Nephron progenitor cell (in vitro differentiated cells): ENCODE measurements at places on chromosomes 16 and 17.

GRCh38 chr17:65254166-65254565 lies 117.0 kb downstream of the RGS9 start:
- DNase-seq, result no peak

DNA sequence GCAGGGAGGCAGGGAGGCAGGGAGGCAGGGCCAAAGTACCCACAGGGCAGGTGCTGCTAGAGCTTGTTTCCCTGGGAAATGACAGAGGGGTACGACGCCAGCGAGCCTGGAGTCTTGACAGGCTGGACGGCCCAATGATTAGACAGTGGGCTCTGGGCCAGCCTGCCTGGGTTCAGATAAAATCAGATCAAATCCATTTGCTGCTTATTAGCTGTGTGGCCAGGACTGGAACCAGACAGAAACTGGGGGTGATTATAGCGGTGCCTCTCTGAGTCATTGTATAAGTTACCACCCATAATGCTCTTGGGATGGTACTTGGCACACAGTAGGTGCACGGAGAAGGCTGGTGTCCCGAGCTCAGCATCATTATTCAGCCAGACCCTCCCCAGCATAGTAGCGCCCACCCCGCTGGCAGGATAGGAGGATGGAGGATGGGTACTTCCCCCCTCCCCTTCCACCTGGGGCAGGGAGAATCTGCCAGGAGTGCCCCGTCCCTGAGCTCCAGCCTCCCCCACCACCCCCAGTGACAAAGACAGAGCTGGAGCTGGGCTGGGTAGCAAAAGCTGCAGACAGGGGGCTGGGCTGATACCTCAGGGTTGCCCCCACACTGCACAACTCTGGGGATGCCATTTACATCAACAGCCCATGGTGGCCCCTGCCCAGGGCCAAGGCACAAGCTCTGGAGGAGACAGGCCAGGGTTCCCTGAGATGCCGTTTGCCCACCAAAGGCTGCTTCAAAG lies 77.6 kb upstream of the TNRC6C start:
- DNase-seq, result no peak

GRCh38 chr16:643050-643368 lies 1.4 kb downstream of the MCRIP2 start:
- no peak for DNase-seq

DNA sequence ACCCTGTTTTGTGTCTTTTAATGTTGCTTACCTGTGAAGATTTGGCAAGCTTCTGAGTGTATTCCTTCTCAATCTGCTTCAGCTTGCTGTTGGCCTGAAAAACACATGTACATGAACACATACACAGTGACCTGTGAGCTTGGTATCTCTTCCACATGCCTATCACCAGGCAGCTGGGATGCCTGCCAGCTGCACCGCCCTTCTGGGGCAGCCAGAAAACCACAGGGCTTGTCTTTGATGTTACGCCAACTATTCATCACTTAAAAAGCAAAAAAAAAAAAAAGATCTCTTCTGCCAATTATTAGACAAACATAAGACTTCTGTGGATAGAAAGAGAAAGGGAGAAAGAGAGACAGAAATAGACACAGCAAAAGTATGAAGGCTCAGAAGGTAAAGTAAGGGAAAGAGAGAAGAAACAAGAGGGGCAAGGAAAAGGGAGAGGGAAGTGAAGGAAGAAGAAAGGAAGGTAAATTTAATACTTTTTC lies 189.2 kb upstream of the AXIN2 start:
- no peak for DNase-seq

DNA sequence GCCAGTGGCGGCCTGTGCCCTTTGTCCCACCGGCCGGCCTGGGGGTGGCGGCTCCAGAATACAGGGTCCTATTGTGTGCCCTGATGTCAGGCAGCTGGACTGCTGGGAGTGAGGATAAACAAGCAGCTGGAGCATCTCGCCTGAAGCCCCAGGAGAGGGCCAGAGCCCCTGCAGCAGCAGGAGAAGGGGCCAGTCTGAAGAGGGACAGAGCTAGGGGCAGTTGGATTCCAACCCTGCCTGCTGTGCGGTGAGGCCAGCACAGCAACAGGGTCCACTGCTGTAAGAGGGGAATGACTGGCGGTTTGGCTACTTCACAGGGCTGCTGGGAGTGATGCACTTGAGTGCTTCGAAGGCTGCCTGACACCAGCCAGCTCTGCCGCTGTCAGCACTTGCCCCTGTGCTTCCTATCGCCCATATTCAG lies 25.0 kb downstream of the RAB11FIP4 start:
- DNase-seq, result peak; percentile 38

GRCh38 chr17:17757956-17758845 lies 76.9 kb downstream of the RAI1 start:
- no peak for DNase-seq

DNA sequence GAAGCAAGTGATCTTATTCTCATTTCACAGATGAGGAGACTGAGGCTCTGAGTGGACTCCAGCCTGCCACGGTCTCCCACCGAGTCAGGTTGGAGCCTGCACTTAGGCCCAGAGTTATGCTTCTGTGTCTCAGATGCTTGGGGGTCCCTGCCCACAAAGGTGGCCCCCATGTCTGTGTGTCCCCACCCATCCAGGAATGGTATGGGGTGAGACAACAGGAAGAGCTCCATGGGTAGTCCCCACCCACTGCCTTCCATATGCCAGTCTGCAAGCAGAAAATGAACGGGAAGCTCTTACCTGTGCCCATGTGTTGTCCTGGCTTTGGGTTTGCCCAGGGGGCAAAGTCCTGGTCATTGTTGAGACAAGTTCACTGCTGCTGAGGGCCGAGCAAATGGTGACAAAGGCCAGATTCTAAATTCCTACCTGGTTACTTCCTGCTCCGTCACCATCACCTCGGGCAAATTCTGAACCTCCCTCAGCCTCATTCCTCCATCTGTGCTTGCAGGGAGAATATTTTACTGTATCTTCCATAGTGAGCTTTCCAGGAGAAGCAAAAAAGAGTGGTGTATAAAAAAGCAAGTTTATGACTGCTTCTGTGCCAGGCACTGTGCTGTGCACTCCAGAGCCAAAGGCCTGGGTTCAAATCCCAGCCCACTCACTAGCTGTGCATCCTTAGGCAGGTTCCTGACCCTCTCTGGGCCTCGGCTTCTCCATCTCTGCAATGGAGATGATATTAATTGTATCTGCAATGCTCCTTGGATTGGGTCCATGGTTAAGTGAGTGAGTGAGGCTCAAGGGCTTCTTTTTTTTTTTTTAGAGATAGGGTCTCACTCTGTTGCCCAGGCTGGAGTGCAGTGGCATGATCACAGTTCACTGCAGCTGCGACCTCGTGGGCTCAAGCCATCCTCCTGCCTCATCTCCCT lies 9.3 kb downstream of the IL4R start:
- DNase-seq, result no peak

DNA sequence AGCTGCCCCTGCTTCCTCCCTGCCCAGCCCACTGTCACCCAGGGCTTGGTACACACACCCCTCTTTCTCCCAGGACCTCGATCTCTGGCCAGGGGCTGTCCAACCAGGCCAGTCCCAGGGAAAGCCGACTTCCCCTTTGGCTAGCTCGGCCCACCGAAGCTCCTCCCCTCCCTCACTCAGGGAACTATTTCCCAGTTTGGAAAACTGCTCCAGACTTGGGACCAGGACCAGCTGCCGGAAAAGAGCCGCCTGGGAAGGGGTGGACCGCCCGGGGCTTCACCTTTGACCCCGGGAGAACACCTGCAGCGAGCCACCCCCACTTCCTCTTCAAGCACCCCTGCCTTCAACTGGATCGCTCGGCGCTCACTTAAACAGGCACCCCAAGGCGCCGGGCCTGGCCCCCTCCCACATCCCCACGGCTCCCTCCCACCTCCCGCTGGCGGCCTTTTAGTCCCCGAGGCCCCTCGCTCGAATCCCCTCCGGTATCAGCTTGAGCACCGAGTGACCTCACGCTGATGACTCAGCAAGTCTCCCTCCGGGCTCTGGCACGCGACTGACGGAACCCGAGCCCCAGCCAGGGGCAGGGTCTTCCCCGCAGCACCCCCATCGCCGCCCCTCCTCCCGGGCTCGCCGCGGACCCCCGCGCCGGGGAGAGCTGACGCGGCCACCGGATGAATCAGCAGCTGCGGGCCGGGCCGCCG lies 934 bp downstream of the MAFG start:
- peak; percentile 69 for DNase-seq

DNA sequence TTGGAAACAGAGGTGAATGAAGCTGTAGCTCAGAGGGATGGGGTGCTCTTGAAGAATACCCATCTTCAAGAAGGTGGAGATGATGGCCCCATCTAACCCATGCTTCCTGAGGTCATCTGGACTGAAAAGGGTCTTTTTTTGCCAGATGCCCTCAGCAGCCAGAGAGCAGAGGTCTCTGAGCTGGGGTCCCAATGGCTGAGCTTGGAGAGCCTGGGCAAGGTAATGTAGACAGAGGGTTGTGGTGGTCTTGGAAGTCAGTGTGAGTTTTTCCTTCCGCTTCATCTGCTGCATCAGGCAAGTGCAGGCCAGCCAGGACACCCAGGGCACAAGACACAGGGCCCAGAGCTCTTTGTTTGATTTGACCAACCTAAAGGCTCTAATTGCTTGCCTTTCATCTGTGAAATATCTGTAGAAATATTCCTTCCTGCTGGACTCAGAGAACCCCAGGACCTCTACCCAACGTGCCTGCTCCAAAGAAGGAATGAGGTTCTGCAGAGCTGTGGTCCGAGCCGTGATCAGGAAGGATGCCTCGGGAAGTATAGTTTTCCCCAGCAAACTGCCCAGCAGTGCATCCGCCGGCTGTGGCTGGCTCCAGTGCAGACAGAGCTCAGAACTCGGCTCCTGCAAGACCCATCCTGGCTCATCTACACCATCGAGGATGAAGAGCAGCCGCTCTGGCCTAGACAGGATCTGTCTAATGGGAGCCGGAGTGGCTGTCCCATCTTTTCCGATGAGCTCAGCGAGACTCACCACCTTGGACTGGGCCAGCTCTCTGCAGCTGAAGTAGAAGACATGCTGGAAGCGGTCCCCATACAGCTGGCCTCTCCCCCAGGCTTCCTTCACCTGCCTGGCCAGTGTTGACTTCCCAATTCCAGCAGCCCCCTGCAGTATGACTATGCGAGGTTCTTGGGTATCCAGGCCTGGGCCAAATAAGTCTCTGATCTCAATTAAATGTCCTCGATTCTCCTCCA lies 25.2 kb downstream of the NLRP1 start:
- DNase-seq, result no peak

DNA sequence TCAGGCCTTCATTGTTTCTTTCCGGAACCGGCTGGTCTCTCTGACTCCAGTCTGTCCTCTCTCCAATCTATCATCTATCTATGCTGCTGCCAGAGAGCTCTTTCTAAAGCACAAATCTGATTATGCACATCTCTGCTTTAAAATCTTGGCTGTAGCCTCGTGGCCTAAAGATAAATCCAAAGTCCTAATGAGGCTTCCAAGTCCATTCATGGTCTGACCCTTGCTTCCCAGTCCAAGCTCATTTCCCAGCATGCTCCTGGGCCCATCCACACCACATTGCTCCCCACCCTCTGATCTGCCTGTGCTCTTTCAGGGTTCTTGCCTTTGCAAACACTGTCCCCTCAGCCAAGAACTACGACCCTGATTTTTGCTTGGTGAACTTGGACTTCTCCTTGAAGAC lies 21.5 kb upstream of the PHB1 start:
- no peak for DNase-seq

- DNase-seq, result peak; percentile 40
These were observed 209.9 kb downstream of the PRKCB start for GRCh38 chr16:24045641-24046040.

DNA sequence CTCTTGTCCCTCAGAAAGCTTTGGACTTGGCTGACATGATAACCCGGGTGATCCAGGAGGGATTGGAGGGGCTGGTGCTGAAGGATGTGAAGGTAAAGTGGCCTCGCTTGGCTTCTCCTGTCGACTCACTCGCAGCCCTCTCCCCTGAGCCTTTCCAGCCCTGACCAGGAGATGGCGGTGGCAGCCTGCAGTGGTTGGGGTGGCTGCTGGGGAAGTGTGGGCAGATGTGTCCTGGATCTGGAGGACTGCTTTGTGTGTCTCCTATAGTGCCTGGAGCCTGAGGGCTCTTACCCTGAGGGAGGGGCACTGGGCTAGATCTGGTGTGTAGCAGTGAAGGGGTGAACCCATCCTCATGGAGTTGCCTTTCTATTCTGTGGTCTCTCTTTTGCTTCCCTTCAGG lies 17.9 kb downstream of the LIG3 start:
- DNase-seq, result peak; percentile 42

GRCh38 chr16:60771138-60771537 lies 1265.1 kb downstream of the CDH8 start:
- no peak for DNase-seq

GRCh38 chr16:67241008-67241900 lies 6.0 kb downstream of the FHOD1 start:
- no peak for DNase-seq

GRCh38 chr16:89257757-89258465 lies 40.4 kb downstream of the ZNF778 start:
- DNase-seq, result no peak

DNA sequence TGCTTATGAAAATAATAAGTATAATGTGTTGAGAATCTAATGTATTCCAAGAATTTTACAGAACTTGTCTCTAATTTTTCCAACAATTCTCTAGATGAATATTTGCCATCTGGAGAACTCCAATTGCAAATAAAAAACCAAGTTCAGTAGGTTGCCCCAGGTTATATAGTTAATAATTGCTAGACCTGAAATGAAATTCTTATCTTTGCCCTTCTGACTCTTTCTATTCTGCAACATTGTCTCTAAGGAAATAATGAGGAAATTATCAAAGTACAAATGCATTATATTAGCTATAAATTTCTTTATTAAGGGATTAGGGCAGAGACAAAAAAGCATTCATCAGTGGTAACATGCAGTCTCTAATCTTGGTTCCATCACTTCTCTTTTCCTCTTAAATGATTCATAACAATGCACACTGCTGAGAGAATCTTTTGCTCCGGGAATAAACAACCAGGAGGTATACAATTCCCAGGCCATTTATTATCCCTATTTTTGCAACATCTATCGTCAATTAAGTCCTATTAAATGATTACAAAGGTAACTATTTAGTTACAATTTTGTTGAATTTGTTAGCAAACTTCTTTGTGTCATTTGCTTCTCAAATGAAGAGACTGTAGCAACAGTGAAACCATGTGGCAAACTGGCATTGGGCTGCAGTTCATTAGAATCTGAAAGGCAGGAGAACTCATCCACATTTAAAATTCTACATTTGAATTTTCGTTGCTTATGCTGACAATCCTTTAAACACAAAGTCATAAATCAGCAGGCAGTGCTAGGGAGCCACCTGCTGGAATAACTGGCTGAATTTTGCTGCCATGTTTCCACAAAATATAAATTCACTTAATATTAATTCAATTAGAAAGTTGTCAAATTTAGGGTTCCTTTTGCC lies 349.6 kb downstream of the KIF2B start:
- DNase-seq, result peak; percentile 13

GRCh38 chr16:75044800-75045361 lies 46.1 kb downstream of the ZNRF1 start:
- no peak for DNase-seq
